ENCODE measurements at places on chromosomes 6 and 20.

GRCh38 chr20:32470025-32470861 is 112.1 kb downstream of the ASXL1 start:
- DNase-seq: no peak

DNA sequence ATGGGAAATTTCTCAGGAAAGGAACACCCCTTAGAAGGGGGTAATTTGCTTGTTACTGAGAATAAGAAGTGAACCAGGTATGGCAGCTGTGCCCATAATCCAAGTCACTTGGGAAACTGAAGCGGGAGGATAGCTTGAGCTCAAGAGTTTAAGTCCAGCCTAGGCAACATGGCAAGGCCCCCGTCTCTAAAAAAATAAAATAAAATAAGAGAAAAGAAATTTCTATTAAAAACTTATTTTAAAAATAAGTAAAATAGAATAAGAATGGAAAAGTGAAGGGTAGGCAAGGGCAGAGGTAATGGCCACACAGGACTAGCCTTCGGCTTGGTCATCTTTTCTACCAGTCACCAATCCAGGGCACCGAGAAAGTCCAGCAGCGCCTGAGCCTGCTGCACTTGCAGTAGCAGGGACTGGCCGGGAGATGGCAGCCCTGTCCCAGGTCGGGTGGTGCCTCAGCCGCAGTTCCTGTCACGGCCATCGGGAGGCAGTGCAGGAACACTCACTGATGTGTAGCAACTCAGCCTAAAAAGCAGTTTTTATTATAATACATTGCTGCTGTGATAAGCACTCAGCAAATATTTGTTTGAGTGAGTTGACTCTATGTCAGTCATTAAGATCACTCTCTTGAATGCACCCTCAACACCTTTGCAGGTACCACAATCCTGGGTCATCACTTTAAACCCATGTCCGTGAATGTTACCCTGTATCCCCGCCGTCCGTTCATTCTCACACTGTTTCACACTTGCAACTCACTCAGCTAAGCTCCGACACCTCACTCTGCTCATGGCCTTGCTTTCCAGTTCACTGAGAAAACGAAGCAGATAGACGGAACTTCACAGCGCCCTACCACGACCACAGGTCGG is 23.2 kb upstream of the GCM1 start:
- peak; percentile 92 for DNase-seq

DNA sequence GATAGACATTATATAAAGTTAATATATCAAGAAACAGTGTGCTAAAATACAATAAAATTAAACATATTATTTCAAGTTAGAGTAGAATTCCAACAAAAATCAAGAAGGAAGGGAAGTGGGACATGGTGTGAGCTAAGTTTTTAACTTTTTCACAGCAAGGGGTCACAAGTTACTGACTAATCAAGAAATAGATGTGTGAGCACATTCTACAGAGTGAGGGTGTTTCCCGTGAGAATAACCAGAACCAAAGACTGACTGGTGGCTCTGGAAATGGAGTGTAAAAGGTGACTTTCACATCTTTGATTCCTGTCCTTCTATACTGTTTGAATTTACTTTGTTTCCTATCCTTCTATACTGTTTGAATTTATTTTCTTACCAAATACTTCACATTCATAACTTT is 206.6 kb downstream of the TASP1 start:
- DNase-seq: no peak

GRCh38 chr6:90468859-90469258 is 118.0 kb downstream of the MAP3K7 start:
- no peak for DNase-seq

DNA sequence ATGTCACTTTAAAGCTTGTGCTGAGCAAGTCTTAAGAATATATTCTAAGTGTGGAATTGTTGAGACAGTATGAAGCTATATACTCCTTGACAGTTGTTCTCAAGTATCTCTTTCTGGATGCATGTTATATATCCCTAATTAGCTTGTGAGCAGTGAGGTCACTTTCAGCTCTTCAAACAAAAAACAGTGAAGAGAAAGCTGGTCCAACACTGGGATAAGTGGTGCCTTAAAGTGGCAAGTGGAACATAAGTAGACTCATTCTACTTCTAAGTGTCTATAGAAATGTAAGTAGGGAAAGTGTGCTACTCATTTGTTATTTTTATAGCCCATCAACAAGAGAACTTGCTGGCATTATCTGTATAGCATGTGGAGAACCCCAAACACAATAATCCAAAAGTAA is 133.1 kb upstream of the BACH2 start:
- no peak for DNase-seq

DNA sequence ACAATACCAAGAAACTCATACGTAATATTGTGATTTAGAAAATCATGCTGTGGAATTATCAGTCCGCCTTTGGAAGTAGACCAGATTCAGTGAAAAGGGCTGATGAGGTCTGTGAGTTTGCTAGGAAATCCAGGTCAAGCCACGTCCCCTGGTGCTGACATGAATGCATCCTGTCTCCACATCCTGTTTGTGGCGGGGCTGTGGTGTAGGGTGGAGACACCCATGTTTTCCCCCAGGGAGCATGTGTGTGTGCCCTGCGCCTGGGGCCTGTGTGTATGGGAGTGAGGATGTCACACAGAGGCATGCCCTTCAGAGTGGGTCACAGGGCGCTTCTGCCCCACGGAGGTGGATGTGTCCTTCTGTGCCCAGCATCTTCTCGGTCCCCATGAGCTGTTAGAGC is 109.1 kb downstream of the SASH1 start:
- no peak for DNase-seq

DNA sequence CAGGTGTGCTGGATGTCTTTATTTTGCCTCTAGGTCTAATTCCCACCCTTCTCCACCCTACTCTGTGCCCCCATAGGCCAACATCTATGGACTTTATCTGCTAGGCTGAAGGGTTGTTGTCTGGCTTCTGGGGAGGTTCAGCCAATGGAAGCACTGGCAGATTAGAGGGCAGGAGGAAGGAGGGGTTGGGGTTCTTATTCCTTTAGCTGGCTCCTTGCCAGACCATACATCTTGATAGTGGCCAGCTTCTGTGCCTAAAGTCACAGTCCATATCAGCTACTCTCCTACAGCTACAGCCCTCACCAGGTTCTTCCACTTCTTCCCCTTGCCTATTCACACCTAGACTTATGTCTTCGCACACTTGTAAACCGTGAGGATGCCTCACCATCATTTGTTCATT is 41.1 kb downstream of the ROS1 start:
- no peak for DNase-seq

- DNase-seq: no peak
Measured at GRCh38 chr20:6783752-6784151, 16.3 kb downstream of the BMP2 start.

DNA sequence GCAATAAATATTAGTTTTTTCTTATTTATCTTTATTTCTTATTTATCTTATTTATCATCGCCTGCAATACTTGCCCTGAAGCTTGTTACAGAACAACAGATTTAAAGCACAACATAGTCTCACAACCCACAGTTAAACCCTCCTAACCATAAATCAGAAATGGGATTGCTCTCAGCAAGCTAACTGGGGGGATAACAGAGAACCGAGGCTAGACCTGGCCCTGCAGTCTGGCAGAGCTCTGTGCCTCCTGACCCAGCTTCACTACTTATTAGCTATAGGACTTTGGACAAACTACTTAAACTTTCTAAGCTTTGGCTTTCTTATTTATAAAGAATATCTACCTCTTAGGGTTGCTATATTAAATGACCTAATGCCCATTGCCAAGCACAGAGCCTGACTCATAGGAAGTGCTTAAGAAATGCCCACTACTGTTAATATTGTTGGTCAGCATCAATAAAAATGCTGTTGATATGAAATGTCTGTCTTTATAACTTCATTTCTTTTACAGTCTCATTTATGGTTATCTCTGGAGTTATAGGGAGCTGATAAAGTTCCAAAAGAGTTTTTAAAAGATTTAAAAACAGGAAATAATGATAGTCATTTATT is 87.9 kb upstream of the BEND6 start:
- DNase-seq: no peak

DNA sequence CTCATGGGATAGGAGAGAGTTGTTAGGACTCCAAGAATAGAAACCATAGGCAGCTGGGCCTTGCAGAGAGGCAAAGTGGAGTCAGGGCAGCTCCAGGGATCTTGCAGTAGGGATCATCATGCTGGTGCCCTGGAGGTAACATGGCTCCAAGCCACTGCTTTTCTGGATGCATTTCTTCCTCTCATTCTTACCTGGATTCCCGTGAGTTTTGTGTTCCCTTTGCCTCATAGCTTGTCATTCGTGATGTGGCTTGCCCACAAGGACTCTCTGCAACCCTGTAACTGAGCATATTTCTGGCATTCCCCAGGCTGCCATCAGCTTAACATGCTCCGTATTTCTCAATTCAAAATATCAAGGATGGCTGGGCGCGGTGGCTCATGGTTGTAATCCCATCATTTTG is 5.3 kb downstream of the NHLRC1 start:
- no peak for DNase-seq

GRCh38 chr20:42102000-42102399 is 483.8 kb upstream of the CHD6 start:
- DNase-seq: no peak

GRCh38 chr20:8461186-8461585 is 329.1 kb downstream of the PLCB1 start:
- DNase-seq: no peak

DNA sequence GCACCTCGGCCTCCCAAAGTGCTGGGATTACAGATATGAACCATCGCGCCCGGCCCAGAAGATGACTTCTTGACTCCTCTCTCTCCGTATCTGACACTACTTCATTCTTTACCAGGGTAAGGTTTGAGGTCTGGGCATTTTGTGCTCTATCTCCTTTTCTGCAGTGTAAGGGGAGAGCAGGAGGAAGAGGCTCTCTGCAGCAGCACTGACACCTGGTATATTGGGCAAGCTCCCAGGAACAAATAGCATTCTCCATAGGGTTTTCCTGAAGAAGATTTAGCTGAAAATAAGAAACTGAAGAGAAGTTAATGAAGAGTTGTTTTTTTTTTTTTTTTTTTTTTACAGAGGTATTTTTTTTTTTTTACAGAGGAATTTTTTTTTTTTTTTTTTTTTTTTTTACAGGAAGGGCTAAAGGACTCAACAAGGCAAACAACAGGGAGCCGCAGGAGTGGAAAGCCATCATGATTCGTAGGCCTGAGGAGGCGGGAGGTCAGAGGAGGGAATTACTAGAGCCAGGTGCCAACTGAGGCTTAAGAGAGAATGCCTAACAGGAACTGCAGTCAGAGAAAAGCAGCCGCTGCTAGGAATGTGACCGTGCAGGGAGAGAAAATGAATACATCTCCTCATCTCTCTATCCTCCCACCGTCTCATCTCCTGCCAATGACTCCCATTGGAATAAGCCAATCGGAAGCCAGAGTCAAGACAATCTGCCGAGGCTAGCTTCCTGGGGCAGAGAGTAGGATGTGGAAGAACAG is 34.7 kb upstream of the ADGRF4 start:
- DNase-seq: no peak
